ENCODE measurements at places on chromosomes 7 and 10.

- DNase-seq: no peak
Measured at GRCh38 chr10:102085336-102085735, 20.2 kb downstream of the HPS6 start.

DNA sequence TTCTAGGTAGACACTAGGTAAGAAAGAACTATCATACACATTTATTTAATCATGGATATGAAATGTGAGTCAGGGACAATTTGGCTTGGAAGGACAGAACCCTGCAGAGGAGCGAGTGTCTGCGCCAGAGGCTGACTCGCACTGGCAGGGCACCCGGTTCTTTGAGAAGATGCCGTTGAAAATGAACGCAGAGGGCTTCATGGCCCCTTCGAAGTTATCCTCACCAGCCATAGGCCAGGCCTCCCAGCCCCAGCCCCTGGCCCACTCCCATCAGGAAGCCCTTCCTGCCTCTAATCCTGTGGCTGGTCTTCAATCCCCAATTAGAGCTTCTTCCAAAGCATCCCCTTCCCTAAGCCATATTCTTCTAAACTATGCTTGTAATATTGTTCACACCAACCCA is 239.8 kb downstream of the TCERG1L start:
- DNase-seq: no peak

GRCh38 chr10:132712743-132713142 is 73.2 kb downstream of the NKX6-2 start:
- DNase-seq: no peak

DNA sequence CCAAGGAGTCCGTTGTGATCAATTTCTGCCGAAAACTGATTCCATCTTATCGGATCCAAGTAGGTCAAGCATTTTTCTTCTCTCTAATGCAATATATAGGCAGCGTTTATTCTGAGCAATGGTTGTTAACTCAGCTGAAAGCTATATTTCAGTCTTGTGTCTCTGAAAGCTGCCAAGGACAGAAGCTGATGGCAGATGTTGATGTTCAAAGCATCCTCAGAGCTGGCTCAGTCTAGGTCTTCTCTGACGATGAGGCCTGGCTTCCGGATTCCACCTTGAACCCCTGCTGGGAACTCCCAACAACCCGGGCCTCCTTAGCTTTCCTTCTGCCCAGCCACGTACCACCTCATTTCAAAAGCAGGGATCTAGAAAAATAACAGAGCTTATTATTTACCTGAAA is 863.6 kb downstream of the NRG3 start:
- DNase-seq: no peak

DNA sequence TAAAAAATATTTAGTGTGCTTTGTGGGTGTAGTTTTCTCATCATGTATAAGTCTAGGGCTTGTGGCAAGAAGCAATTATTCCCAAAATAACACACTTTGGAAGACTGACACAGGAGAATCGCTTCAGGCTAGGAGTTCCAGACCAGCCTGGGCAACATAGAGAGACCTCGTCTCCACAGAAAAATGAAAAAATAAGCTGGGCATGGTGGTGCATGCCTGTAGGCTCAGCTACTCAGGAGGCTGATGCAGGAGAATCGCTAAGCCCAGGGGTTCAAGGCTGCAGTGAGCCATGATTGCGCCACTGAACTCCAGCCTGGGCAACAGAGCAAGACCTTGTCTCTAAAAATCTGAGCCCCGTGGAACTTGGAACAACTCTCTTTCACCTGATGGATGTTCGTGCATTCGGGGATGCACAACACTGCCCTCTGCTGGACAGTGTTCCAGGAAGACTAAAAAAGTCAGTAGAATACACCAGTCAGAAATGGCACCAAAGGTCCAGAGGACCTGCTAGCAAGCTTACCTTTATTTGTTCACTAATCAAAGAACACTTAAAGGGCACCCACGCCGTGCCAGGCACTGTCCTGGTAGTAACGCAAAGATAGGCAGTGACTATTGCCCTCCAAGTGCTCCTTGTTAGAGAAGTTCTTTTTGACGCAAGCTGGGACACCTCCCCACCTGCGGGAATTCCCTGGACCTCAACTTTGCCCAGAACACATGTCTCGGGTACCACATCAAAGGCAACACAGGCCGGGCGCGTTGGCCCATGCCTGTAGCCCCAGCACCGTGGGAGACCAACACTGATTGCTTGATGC is 81.9 kb upstream of the CALN1 start:
- peak; percentile 29 for DNase-seq

DNA sequence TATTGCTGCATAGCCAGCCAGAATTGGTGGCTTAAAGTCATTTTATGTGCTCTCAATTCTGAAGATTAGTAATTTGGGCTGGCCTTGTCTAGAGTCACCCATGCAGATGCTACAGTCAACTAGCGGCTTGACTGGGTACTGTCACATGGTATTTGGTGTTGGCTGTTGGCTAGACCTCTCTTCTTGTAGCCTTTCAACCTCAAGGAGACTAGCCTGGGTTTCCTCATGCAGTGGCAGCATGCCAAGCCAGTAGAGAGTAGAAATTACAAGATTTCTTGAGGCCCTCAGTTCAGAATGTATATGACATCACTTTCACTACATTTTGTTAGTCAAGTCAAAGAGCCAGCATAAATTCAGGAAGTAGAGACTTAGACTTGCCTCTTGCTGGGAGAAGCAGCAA is 3.7 kb upstream of the ZNF800 start:
- peak; percentile 52 for DNase-seq

- no peak for DNase-seq
Measured at GRCh38 chr10:44958196-44958897, 1.3 kb upstream of the RASSF4 start.

DNA sequence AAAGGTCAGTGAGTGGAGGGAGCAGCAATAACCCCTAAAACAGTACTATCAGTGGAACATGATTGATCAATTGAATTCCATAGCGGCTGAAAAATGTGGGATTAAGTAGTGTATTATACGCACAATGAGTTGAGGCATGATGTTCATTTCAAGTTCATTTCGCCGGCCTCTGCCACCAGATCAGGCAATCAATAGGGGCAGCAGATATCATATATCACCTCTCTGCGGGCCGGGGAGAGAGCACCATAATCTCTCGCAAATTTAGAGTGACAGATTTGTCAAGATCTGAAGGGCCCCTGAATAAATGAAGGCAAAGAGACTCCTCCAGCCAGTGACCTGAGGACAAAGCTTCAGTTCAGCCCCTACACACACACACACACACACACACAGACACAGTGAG is 58.5 kb downstream of the PAX2 start:
- DNase-seq: no peak

GRCh38 chr7:151599401-151600227 is 79.9 kb upstream of the RHEB start:
- peak; percentile 2 for DNase-seq

DNA sequence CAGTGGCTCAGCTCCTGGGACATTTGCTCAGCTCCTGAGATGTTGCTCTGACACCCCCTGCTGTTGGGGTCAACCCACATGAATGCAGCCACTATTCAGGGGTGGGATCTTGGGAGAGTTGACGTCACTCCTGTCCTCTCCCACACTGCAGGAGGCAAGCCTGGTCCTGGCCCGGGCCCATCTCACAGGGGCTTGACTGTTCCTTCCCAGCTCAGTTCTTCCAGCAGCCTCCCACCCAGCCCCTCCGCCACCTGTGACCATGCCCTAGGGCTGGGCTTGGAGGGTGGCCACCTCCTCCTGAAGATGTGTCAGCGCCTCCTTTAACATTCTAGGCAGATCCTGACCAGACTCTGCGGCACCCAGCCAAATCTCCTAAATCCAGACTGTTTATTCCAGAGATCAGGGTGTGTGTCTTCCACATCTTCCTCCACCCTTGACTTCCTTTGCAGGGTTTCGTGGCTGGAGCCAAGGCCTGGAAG is 19.1 kb upstream of the OPALIN start:
- no peak for DNase-seq

DNA sequence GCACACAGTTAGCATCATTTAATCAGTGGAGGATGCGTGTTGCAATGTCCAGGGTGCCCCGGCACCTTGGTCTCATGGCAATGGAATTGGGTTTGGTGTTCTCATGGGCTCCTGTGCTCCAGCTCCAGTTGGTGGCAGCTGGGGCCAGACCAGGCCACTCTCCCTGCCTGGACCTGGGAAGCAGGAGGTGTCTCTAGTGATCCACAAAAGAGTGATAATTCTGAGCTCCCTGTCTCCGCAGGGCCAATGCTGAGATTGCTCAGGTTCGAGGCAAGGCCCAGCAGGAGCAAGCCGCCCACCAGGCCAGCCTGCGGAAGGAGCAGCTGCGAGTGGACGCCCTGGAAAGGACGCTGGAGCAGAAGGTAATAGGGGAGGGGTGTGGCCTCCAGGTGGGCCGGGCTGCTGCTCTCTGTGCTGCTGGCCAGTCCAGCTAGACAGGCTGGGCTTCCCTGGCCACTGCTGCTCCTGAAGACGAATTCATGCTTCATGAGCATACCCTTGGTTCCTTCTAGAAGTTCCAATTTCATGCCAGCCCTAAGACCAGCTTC is 21.7 kb upstream of the BTBD16 start:
- DNase-seq: no peak

DNA sequence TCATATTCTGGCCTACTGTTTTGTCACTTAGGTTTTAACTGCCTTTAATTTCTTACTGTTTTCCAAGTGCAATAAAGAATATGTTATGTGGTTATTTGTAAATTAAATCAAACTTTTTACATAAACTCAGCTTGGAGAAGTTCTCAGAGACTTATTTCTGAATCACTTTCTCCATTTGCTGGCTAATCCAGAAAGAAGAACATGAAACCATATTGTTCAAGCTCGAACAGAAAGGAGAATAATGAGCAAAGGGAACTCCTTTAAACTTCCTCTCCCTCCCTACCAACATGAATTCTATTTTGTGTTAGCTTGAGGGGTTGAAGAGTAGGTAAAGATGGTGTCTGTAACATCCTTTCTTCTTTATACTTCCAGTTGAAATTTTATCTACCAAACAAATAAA is 52.3 kb downstream of the SHTN1 start:
- DNase-seq: no peak

DNA sequence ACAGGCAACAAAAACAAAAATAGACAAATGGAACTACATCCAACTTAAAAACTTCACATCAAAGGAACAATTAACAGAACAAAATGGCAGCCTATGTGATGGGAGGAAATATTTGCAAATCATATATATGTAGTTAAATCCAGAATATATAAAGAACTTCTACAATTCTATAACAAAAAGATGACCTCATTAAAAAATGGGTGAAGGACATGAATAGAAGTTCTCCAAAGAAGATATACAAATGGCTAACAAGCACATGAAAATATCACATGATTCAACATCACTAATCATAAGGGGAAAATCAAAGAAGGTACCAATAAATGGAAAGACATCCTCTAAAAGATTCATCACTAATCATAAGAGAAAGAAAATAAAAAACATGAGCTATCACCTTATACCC is 416.1 kb downstream of the LRMDA start:
- no peak for DNase-seq

DNA sequence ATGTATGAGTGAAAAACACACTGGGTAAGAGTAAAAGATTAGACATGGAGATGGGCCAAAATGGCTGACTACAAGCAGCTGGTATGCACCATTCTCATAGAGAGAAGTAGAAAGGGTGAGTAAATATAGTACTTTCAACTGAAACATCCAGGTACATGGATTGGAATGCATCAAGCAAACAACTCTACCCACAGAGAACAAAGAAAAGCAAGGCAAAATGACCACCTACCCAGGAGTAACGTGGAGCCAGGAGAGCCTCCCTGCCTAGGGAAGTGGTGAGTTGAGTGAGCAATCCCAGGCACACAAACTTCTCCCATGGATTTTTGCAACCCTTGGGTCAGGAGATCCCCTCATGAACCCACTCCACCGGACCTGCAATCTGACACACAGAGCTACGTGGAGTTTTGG is 212.8 kb downstream of the PTN start:
- no peak for DNase-seq

GRCh38 chr7:97418312-97418711 is 300.8 kb downstream of the SDHAF3 start:
- no peak for DNase-seq

DNA sequence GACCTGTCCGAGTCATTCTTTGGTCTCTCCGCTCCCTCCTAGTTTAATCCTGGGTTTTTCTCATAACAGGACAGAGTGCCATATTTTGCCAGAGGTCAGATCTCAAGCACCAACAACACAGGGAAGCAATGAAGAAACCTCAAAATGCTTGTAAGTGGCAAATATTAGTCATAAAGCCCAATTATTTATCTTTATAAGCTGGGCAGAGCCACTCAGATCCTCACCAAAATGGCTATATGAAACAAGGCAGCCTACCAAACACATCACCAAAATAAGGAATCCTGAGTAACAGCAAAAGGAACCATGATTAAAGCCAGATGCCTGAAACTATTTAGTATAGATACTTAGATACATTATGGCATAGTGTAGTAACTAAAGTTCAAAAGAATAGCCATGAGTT is 4.7 kb downstream of the ECD start:
- DNase-seq: no peak

DNA sequence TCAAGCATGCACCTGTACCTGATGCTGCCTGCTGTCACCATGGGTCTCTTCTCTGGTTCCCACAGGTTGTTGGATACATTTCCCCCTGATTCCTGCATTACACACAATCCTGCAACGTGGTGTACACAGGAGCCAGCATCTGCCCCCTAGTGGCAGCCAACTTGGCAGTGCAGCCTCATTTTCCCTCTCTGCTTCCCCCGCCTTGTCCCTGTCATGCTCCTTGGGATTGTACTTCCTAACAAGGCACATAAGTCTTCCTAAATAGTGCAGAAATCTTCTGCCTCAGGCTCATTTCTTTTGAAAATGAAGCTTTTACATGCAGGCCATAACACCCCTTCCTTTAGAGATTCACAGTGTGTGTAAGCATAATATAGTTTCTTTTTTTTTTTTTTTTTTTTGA is 387.5 kb downstream of the CCSER2 start:
- DNase-seq: no peak

GRCh38 chr10:97647556-97647955 is 7.1 kb downstream of the PI4K2A start:
- no peak for DNase-seq

- DNase-seq: no peak
Measured at GRCh38 chr7:69682518-69682917, 84.2 kb downstream of the AUTS2 start.

DNA sequence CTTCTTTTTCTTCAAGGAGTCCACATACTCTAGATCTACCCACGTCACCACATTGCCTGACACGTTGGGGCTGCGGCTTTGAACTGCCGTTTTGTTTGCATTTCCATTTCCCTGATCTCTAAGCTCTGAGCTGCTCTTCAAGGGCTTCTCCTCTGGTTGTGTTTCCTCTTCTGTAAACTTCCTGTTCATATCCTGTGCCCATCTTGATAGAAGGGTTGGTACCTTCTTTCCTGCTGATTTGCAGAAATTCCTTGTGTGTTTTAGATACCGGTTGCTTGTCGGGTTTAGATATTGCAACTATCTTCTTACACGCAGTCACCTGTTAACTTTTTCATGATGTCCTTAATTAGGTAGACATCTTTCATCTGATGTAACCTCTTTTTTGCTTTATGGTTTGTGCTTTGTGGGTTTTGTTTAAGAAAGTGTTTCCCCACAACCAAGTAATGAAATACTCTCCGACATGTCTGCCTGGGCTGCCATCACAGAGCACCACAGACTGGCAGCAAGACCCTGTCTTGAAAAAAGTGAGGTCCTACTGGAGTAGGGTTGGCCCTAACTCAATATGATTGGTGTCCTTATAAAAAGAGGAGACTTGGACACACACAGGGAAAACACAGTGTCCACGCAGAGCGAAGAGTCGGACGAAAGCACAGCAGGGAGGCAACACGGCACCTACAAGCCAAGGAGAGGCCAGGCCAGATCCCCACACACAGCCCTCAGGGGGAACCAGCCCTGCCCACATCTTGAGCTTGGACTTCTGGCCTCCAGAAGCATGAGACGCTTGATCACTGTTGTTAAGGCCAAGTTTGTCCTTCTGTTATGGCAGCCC is 99.1 kb upstream of the PDGFA start:
- no peak for DNase-seq

GRCh38 chr7:39446546-39446945 is 119.7 kb upstream of the YAE1 start:
- DNase-seq: no peak
